Fibroblast of lung (primary cell): ENCODE measurements at places on chromosomes 2 and 18. TPM values are rescaled to one million over a fixed set of nuclear protein-coding genes. Genes with fewer than 3 reads are reported as not detected.

DSG1 gene
- polyA plus RNA-seq: not detected in 2 replicates

USP40 gene
- 18.9 and 26.2 TPM in 2 replicates for polyA plus RNA-seq

OTOS gene
- polyA plus RNA-seq: not detected in 2 replicates

RAB6C gene
- polyA plus RNA-seq: 0.05 and 0.10 TPM in 2 replicates

CLIP4 gene
- polyA plus RNA-seq: 39.9 and 40.3 TPM in 2 replicates
